NCI-H345 (cell line): ENCODE measurements at places on chromosomes 4 and X.
A peak's percentile ranks its signal among the peaks of the same experiment; 100 is the strongest.

DNA sequence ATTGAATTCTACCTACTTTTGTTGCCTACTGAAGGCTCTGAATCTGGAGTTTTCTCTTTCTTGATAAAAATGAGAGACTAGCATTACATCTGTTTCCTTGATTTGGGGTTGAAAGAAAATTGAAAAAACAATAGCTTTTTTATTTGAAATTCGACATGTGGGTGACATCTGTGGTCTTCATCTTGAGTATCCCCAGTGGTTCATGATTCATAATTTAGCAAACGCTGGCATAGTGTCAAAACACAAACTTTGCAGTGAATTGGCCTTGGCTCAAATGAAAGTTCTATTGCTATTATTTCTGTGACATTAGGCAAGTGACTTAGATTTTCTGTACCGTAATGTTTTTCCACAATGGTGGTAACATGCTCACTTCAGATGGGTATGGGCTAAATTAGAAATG is 747.6 kb downstream of the PCDH7 start:
- DNase-seq: no peak

GRCh38 chrX:46588263-46588662 is 14.7 kb downstream of the CHST7 start:
- DNase-seq: no peak

DNA sequence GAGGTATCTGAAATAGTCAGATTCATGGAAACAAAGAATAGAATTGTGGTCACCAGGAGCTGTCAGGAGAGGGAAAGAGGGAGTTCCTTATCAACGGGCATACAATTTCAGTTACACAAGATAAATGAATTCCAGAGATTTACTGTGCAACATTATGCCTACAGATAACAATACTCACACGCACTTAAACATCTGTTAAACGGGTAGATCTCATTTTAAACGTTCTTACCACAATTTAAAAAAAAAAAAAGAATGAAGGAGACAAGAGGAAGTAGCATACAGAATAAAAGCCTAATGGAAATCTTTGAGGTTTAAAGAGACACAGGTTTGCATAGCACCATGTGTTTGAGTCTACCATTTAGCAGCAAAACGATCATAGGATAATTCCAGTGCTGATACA is 298.0 kb downstream of the DKK2 start:
- no peak for DNase-seq

DNA sequence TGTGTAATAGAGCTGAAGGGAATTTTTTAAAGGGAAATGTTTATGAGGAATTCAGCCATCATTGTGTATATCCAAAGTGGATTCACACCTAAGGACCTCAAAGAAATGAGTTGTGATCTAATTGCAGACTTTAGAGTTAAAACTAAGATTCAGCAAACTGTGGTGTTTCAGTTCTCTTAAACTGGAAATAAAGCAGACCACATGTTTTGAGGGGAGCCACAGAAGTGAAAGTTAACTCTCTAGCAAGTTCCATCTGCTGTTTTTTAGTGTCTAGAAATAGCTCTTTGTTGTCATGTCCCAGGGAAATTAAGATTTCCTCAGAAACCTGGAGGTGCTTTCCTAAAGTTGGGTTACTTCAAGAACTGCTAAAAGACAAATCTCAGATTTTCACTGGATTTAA is 97.3 kb upstream of the DDX3X start:
- no peak for DNase-seq

GRCh38 chr4:627347-628125 is 2.2 kb downstream of the PDE6B start:
- DNase-seq: no peak

GRCh38 chr4:116926631-116927295 is 158.6 kb downstream of the TRAM1L1 start:
- peak; percentile 32 for DNase-seq

- no peak for DNase-seq
These were observed 10.5 kb downstream of the CD99 start for GRCh38 chrX:2701600-2701999.

DNA sequence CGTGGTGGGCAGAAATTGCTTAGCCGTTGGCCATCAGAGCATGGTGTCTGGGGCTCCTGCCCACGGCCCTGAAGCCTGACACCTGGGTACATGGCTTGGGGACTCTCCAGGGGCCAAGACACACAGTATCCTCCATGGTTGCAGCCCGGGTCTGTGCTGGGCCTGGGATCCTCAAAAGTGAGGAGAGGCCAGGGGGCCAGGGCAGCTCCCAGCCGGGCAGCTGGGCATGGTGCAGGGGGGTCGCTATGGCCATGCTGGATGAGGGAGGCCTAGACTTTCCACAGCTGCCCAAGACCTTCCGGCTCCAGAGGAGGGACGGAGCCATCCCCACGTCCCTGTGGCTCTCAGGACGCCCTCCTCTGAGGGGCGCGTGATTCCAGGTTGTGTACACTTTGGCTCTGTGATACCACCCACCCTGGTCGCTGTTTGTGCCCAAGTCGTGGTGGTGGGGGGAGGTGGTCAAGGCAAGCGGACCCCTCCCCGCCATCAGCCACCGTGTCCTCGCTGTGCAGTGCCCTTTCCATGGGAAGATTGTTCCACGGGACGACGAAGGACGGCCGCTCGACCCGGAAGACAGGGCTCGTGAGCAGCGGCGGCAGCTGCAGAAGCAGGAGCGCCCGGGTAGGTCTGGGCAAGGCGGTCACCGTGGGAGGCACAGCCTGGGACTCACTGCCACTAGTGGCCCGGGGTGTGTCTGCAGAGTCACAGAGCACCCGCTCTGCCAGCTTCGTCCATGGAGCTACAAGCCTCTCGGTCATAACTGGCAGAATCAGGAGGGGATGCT is 25.7 kb downstream of the NKX1-1 start:
- DNase-seq: no peak

- DNase-seq: no peak
These were observed 774 bp upstream of the RAPGEF2 start for GRCh38 chr4:159101988-159102621.

- DNase-seq: no peak
These were observed 38.9 kb downstream of the IGFBP7 start for GRCh38 chr4:57071326-57071725.

DNA sequence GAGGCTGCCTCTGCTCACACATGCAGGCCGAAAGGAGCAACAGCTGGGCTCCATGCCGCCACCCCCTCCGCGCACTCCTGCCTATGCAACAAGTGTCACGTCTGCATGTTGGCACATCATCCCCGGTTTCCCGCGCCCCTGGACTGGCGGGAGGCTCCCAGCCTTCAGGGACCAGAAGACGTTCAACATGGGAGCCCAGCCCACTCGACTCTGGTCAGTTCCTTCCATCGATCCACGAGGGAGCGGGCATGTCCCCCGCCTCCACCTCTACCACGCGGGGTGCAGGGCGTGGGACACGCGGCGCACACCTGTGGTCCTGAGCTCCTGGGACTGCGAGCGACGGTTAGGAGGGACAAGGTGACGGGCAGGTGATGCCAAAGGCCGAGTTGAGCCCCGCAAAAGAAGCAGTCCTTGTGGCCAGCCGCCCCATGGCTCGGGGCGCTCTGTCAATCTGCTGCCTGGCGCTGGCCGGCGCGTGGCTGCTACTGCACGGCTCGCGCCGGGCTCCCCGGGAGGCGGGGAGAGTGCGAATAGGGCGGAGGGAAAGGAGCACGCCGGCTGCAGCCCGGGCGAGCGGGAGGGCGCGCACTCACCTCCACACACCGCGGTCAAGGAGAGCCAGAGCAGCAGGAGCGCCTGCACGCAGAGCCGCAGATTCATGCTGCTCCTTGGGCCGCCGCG is 645 bp downstream of the APLN start:
- peak; percentile 41 for DNase-seq

GRCh38 chrX:8548446-8548845 is 83.8 kb downstream of the VCX3B start:
- DNase-seq: no peak

- no peak for DNase-seq
These were observed 1.7 kb downstream of the SLC9B2 start for GRCh38 chr4:103074744-103075434.

- no peak for DNase-seq
These were observed 28.8 kb downstream of the REPS2 start for GRCh38 chrX:16975233-16975632.

GRCh38 chr4:138110815-138111214 is 131.3 kb downstream of the SLC7A11 start:
- no peak for DNase-seq

DNA sequence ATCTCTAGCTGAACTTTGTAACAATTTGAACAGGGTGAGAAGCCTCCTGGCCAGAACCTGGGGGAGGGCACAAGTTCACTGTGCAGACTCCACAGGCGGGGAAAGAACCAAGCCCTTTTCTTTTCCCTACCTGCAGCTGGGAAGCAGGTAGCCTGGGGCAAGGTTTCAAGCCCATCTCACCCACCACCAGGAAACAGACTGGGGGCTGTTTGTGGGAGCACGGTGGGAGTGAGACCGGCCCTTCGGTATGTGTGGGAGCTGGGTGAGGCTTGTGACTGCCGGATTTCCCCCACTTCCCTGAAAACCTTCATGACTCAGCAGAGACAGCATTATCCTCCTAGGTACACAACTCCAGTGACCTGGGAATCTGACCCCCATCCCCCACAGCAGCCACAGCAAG is 211.7 kb downstream of the ZNF674 start:
- no peak for DNase-seq

- DNase-seq: no peak
These were observed 504.5 kb upstream of the FRG1 start for GRCh38 chr4:189436207-189436606.

- DNase-seq: no peak
These were observed 44.0 kb upstream of the GATB start for GRCh38 chr4:151804821-151805220.

GRCh38 chr4:53598483-53598882 is 7.2 kb upstream of the LNX1 start:
- DNase-seq: no peak

GRCh38 chr4:152189451-152190179 is 346.3 kb downstream of the FBXW7 start:
- DNase-seq: peak; percentile 9
